Tracheal epithelial cell (primary cell): ENCODE measurements at places on chromosomes 12 and 14. TPM values are rescaled to one million over a fixed set of nuclear protein-coding genes. Genes with fewer than 3 reads are reported as not detected.

The SMIM41 gene
- total RNA-seq = not detected in 2 replicates

The IFNG-AS1 gene
- total RNA-seq = under 0.01 TPM in 1 of 2 replicates, not detected in the other

The SALL2 gene
- 0.85 and 1.2 TPM in 2 replicates for total RNA-seq

The CLEC4C gene
- not detected in 2 replicates for total RNA-seq

The NYNRIN gene
- 7.0 and 8.4 TPM in 2 replicates for total RNA-seq

The CCDC177 gene
- not detected in 2 replicates for total RNA-seq

The LRRC10 gene
- total RNA-seq = not detected in 2 replicates

The SRRM4 gene
- total RNA-seq = not detected in 2 replicates
